ENCODE measurements at places on chromosomes 5 and 9. TPM values are rescaled to one million over a fixed set of nuclear protein-coding genes. Genes with fewer than 3 reads are reported as not detected.

The SPATA6L gene
- not detected for total RNA-seq

The MELK gene
- 33.4 TPM for total RNA-seq

The ZNF879 gene
- total RNA-seq, result 1.9 TPM

The NRG2 gene
- total RNA-seq, result not detected

The SLCO4C1 gene
- not detected for total RNA-seq

The GBA2 gene
- total RNA-seq, result 15.0 TPM

All from myometrial cell (primary cell).